ENCODE measurements at places on chromosomes 16 and 17.

GRCh38 chr16:26118575-26118974 lies 426.8 kb downstream of the HS3ST4 start:
- no peak for DNase-seq

DNA sequence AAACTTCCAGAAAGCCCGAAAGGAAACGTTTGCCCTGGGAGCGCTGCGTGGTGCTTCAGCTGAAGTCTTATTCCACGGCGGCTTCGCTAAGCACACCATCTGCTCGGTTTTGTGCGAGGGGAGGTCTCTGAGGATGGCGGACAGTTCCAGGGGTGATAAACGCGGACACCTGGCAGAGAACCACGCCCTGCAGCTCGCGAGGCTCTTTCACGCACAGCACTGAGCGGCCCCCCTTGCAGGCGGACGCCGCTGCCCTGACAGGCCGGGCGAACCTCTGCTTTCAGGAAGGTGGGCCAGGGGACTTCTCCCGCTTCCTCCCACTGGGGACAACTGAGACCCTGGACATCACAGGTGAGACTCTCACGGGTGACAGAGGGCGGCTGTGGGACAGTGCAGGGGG lies 3.7 kb downstream of the MVD start:
- no peak for DNase-seq

DNA sequence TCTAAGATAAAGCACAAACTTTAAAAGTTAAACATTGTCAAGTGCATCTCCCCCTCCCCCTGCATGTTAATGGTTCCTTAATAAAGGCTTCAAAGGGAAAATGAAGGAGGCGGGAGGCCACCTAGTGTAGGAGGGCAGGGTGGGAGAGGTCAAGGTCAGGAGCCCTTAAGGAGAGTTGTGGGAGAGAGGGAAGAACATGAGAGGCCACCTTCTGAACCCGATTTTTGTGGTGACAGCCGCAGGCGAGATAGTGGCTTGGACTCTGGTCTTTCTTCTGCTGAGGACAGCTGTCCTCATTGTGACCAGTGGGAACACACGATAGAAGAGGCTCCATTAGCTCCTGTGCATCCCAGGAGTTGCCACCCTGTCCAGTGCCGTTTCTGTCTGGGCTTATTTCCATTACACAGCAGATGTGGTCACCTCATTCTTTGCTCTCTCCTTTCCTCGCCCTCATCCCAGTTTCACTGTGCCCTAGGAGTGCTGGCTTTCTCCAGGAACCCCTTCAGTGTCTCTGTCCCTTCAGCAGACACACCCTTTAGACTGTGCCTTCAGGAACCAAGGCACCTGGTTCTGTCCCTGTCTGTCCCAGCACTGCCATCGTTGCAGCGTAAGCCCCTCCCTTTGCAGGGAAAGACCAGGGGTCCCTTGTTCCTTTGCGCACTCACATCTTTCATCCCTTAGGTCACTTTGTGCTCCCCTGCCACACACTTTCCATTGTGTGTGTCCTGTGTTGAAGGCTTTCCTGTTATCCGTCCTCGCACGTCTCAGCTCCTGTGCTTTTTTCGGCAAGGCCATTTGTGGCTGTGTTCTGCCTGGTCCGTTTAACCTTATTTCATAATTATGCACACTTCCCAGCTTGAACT lies 7.5 kb downstream of the SEC14L1 start:
- no peak for DNase-seq

- DNase-seq, result no peak
Measured at GRCh38 chr16:11506741-11507305, 79.9 kb downstream of the LITAF start.

DNA sequence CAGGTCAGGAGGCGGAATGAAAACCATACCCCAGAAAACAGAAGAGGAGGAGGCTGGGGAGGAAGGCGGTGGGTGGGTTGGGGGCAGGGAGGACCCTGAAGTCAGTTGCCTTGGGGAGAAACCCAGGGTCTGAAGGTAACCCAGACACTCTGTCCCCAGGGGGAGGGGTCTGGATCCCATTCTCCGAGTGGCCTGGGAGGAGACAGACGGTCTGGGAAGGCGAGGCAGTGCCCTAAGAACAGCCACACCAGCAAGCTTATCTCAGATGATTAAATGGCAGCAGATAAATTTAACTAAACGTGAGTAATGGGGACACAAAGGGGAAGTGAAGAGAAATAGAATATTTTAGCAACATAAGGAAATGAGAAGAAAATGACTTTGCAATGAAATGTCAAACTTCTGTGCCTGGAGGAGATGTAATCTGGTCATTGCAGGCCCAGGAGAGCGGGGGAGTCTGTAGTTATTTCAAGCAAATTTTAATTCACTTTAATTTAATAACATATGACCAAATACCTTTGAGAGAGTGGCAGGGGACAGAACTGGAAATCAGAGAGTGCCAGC lies 21.4 kb upstream of the ZFP90 start:
- DNase-seq, result no peak

GRCh38 chr17:76537578-76538280 lies at the start of gene CYGB:
TSS of gene CYGB (minus strand) at chr17:76537709. CDS start at chr17:76537542, 167 bp downstream.
- DNase-seq, result no peak

- DNase-seq, result no peak
Measured at GRCh38 chr17:62687997-62688396, 60.5 kb downstream of the MRC2 start.

DNA sequence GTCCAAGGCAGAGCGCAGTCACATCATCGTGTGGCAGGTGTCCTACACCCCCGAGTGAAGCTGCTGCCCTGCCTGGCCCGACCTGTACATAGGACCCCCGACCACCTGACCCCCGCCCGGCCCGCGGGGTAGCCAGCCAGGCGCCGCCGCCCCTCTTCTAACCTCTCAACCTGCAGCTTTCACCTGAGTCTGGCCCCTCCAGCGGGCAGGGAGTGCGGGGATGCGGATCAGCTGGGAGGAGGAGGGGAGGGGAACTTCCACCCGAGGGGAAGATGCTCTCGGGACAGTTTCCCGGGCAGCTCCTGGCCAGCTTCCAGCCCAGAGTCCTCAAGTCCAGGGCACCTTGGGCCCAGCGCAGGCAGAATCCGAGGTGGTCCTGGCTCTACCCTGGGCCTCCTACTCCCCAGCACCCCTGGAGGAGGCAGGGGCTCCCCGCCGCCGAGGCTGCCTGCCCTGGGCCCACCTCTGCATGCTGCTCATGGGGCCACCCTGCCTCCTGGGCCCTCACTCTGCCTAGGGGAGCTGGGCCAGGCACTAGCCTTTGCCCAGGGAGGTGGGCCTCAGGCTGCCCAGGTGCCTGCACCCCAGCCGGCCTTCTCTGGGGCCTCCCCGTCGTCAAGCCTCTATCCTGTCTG lies 2.5 kb downstream of the NME3 start:
- no peak for DNase-seq

- no peak for DNase-seq
Measured at GRCh38 chr16:87376660-87377059, 6.9 kb downstream of the FBXO31 start.

DNA sequence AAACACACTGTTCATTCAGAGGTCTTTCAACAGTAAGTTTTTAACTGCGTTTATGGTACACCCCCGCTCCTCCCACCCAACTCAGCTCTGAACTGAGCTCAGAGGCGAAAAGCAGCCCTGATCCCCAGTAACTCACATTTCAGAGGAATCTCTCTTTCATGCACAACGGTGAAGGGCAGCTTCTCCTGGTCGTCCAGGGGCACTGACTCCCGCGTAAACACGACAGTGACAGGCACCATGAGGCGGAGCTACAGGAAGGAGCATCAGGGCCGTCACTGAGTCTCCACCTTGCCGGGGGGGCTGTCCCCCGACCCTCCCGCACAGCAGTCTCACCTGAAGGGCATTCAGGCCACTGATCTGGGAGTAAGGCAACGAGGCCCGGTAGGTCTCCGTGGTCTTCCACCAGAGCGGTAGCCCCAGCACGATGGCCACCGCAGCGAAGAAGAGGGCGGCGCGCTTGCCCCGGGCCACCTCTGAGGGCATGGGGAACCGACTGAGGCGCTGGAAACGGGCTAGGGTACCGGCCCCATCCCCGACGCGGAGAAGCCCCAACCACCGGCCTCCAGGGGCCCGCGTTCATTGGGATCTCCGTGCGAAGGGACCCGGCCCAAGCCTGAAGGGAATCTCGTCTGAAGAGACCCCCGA lies 486 bp downstream of the PIGS start:
- peak; percentile 26 for DNase-seq

DNA sequence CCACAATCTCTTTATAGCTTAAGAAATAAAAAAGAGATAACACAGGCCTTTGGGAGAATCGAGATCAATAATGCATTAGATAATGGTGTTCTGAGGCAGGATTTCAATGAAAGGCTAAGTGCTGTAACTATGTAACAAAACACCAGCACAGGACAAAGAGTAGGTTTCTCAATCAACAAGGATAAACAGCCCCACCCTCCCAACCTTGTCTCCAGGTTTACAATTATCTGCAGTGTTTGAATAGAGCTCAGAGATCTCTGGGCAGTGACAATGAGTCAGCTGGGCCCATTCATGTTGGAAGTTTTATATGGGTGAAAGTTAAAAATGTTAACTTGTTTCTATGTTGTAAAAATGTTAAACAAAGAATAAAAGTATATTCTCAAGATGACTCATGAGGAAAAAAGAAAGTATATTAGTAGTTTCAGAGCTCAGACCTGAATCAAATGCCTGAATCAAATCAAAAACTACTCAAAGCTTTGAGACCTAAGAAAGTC lies 17.0 kb upstream of the KRT20 start:
- DNase-seq, result no peak

DNA sequence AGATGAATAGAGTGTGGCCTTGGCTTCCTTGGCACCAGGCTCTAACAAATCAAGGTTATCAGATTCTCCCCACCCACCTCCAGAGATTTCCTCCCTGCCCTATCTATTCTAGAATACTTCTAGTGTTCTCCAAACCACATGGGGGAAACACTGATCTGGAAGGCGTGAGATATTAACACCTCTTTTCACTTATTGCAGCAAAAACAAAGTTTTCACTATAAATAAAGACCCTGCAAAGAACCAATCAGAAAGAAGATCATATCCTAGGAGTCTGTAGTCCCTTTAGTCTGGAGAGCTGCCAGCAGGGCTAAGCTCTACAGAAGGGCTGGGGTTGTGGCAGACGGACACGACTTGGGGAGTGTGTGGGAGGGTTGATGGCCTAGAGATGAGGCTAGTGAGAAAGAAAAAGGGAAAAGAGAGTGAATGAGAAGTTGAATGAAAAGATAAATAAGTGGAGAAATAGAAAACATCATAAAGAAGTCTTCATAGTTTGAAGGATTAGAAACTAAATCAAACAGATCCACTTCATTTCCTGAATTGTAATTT lies 8.6 kb upstream of the SKAP1 start:
- DNase-seq, result no peak

All from NCI-H1092 (cell line).